Osteoblast (primary cell): ENCODE measurements at places on chromosomes 3 and 15.

DNA sequence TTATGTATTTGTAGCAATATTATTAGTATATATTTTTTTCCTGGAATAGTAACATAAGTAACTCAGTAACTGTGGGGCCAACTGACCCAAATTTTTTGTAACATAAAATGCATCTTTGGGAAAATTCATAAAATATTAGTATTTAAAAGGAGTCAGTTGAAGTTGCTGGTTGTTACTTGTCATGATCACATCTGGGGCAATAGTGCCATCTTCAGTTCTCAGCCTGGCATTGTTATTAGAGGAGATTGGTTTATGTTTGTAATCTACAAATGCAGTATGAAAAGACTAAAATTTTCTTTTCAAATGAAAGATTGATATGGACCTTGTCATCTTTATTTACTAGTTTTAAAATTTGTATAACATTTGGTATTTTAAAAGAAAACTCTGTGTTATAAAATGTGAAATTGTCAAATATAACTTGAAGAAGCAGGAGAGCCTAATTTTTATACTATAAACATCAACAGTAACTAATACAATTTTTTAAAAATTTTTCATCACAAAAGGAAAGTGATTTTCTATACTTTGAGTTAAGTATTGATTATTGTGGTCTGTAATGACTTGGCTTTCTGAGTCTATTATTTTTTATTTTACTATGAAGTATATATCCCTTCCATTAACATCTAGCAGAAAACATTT, 38.8 kb upstream of the MLF1 start:
- H3K36me3 ChIP-seq = no peaks in the 10 kb centered on the region
- no peak for DNase-seq
- no peaks in the 10 kb centered on the region for H3K27me3 ChIP-seq
- H3K27ac ChIP-seq = no peak overlapping the region
- H3K4me1 ChIP-seq = no peaks in the 10 kb centered on the region
- H3K4me3 ChIP-seq = no peak overlapping the region

- H3K27me3 ChIP-seq = no peaks in the 10 kb centered on the region
- no peak overlapping the region for H3K4me3 ChIP-seq
- H3K4me1 ChIP-seq = no peaks in the 10 kb centered on the region
- H3K27ac ChIP-seq = no peak overlapping the region
These were observed 85.5 kb downstream of the SSR3 start for GRCh38 chr3:156469456-156469855.

DNA sequence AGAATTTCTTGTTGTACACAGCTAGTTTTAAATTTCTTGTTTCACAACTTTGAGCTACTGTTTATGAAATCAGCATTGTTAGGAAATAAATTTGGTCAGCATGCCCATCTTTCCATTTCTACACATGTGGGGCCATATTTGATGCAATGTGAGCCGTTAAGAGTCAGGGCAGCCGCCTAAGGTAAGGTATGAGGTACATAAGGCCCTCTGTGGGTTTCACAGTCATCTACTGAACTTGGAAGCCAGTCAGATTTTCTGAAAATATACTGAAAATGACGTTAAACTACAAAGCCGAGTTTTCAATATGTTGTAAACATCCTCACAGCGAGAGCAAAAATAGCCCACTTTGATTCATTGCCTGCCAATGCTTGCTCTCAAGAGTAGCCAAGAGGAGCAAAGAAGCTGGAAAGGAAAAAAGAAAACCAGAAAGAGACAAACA, 94.7 kb upstream of the PDZRN3 start:
- DNase-seq = no peak
- peaks cover 24% of the 10 kb centered on the region for H3K4me1 ChIP-seq
- H3K4me3 ChIP-seq = peak overlapping the region; percentile 50
- H3K27ac ChIP-seq = peak overlapping the region; percentile 70

GRCh38 chr15:79987569-79987955, 16.6 kb upstream of the BCL2A1 start:
- no peak overlapping the region for H3K4me3 ChIP-seq
- DNase-seq = no peak
- no peaks in the 10 kb centered on the region for H3K4me1 ChIP-seq
- H3K27ac ChIP-seq = no peak overlapping the region
- H3K27me3 ChIP-seq = no peaks in the 10 kb centered on the region

GRCh38 chr15:95162069-95162468, 930.7 kb downstream of the MCTP2 start:
- H3K4me3 ChIP-seq = no peak overlapping the region
- H3K4me1 ChIP-seq = no peaks in the 10 kb centered on the region
- H3K27me3 ChIP-seq = no peaks in the 10 kb centered on the region
- no peak for DNase-seq
- H3K27ac ChIP-seq = no peak overlapping the region

DNA sequence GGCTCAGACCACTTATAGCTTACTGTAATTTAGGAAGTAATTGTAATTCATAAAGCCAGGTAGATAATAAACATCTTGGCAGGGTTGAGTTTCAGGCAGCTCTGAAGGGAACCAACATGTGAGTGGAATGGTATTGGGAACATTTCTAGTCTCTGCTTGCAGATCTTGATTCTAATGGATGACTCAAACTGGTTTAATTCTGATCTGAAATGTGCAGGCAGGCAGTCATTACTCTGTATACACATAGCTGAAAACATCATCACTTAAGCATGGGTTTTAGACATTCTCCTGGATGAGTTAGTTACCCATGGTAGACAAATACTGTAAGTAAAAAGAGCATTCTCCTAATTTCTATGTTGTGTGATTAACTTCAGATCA, 317.0 kb upstream of the TPRG1 start:
- no peaks in the 10 kb centered on the region for H3K27me3 ChIP-seq
- H3K36me3 ChIP-seq = no peaks in the 10 kb centered on the region
- H3K27ac ChIP-seq = peak overlapping the region; percentile 9

DNA sequence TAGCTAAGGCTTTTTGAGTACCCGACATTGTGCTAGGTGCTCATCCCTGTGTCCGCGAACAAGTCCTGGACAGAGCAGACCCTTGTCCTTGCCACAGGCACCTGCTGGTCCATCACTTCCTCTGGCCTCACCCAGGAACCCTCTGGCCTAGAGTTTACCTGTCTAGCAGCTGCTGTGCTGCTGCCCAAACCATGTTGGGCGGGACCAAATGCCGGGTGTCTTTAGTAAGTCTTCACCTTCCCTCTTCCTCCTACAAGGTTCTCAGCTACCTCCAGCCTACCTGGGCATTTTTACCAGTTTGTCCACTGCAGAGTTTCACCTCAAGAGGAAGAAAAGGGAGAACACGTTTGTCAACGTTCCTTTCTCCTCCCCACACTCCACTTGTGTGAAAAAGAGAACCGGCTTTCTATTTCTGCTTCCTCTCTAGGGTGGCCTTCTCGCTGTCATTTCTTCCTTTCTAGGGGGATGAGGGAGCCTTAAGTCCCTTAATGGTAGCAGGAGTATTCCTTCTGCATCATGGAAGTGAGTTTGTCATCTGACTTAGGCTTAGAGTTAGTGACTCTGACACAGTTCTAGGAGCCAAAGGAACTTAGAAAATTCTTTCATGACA, 80.4 kb upstream of the GCNT3 start:
- H3K4me3 ChIP-seq = no peak overlapping the region
- peaks cover 11% of the 10 kb centered on the region for H3K27me3 ChIP-seq
- no peaks in the 10 kb centered on the region for H3K36me3 ChIP-seq
- H3K4me1 ChIP-seq = no peaks in the 10 kb centered on the region

- no peak overlapping the region for H3K27ac ChIP-seq
- DNase-seq = no peak
- H3K4me1 ChIP-seq = peaks cover 9% of the 10 kb centered on the region
- no peak overlapping the region for H3K4me3 ChIP-seq
- no peaks in the 10 kb centered on the region for H3K27me3 ChIP-seq
These were observed 53.0 kb downstream of the NR1I2 start for GRCh38 chr3:119834754-119835370.

- H3K27me3 ChIP-seq = no peaks in the 10 kb centered on the region
- no peak overlapping the region for H3K27ac ChIP-seq
- H3K36me3 ChIP-seq = no peaks in the 10 kb centered on the region
- no peaks in the 10 kb centered on the region for H3K4me1 ChIP-seq
- H3K4me3 ChIP-seq = no peak overlapping the region
These were observed 23.4 kb downstream of the SLC9A9 start for GRCh38 chr3:143824735-143825385.

- no peak overlapping the region for H3K4me3 ChIP-seq
- no peaks in the 10 kb centered on the region for H3K27me3 ChIP-seq
- H3K36me3 ChIP-seq = peaks cover 8% of the 10 kb centered on the region
- H3K27ac ChIP-seq = no peak overlapping the region
- DNase-seq = no peak
- no peaks in the 10 kb centered on the region for H3K4me1 ChIP-seq
These were observed 1099.5 kb downstream of the ROBO1 start for GRCh38 chr3:78668302-78668701.

DNA sequence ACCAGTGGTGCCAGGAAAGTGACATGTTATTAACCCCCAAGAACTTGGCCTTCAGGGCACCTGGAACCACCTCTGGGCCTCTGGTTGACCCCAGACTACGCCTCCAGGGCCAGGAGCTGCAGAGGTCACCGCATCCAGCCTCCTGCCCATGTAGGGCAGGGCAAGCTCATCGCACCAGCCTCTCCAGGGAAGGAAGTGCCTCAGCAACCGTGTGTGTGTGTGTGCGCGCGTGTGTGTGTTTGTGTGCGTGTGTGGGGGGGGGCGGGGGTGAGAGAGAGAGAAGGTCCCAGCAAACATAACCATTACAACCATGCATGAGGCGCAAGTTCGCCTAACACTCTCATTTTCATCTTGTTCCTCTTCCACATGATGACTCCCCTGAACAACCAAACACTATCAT, 31.8 kb downstream of the RAB6B start:
- peaks cover 10% of the 10 kb centered on the region for H3K27me3 ChIP-seq
- DNase-seq = no peak
- no peaks in the 10 kb centered on the region for H3K36me3 ChIP-seq

DNA sequence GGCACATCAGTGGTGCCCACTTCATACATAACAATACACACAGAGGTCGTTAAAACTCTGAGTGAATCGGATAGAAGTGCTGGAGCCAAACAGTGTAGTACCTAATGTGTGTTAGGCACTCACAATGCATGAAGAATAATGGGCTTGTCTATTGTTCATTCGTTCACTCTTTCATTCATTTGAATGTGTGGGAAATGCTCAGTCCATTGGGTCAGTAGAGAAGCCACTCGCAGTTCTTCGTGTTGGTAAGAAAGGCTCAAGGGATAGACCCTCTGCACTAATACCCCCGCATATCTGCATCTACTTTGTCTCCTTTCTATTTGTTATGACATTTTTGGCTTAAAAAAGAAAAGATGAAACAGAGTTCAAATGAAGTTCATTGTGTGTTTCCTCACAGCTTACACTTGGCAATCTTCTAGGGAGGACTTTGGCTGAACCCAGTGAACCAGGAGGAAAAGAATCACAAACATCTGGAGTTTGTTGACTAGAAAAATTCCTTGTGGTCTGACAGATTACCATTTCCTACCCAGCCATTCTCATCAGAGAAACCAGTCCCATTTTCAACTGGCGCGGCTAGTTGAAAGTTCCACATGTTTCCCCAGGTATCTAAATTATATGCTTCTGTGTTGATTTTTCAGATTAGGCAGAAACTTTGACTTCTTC, 32.8 kb upstream of the MFSD1 start:
- H3K4me1 ChIP-seq = peaks cover 40% of the 10 kb centered on the region
- H3K27ac ChIP-seq = peak overlapping the region; percentile 88
- H3K36me3 ChIP-seq = no peaks in the 10 kb centered on the region
- DNase-seq = peak; percentile 87
- peak overlapping the region; percentile 38 for H3K4me3 ChIP-seq
- H3K27me3 ChIP-seq = no peaks in the 10 kb centered on the region

GRCh38 chr15:76903251-76903681, 1.9 kb downstream of the SCAPER start:
- no peaks in the 10 kb centered on the region for H3K36me3 ChIP-seq
- no peaks in the 10 kb centered on the region for H3K27me3 ChIP-seq
- no peak for DNase-seq
- peaks cover 12% of the 10 kb centered on the region for H3K4me1 ChIP-seq
- no peak overlapping the region for H3K27ac ChIP-seq
- H3K4me3 ChIP-seq = no peak overlapping the region

GRCh38 chr3:187130346-187131066, 8.8 kb downstream of the RPL39L start:
- no peak overlapping the region for H3K27ac ChIP-seq
- DNase-seq = no peak
- peak overlapping the region; percentile 38 for H3K4me3 ChIP-seq

DNA sequence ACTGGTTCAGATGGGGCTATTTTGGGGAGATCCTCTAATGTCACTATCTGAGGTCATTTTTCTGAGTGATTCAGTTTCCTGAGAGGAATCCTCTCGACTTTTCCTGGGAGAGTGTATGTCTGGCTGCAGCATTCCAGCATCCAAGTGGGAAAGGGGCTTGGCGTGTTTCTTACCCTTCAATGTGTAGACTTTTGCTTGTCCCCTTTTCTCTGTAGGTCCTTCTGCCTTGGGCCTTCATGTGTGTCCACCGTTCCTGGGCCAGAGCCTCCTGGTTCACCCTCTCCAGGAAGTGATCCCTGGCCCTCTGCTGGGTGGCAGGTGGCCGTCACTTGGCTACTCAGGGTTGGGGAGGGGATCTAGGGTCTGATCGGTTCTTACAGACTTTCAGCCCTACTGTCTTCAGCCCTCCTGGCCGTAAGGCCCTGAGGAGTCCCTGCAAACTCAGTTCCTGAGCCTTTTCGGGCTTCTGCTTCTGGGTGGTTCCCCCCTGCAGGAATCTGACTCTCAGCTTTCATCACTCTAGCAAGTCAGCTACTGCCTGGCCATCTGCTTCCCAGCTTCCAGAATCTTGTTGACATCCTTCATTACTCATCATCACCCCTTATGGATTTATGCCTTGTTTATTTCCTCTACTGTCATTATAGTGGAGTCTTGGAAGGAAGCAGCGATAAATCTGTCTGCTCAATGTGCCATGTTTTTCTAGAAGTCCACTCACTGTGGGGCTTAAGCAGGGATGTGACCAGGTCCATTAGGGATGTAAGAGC, 36.5 kb downstream of the GOLGA6L10 start:
- no peak overlapping the region for H3K27ac ChIP-seq
- DNase-seq = no peak
- no peak overlapping the region for H3K4me3 ChIP-seq
- no peaks in the 10 kb centered on the region for H3K36me3 ChIP-seq
- H3K4me1 ChIP-seq = no peaks in the 10 kb centered on the region
- H3K27me3 ChIP-seq = peaks cover 4% of the 10 kb centered on the region

DNA sequence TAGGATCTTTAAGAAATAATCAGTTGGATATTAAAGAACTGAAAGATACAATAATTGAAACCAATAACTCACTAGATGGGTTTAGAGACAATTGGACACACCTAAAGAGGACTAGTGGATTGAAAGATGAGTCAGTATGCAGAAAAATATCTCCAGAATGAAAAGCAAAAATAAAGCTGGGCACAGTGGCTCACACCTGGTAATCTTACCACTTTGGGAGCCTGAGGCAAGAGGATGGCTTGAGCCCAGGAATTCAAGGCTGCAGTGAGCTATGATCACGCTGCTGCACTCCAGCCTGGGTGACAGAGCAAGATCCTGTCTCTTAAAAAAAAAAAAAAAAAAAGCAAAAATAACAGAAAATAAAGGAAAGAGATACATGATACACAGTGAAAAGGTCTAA, 37.4 kb upstream of the CCDC174 start:
- H3K36me3 ChIP-seq = no peaks in the 10 kb centered on the region
- DNase-seq = no peak
- H3K27me3 ChIP-seq = peaks cover 17% of the 10 kb centered on the region
